CD4-positive, alpha-beta T cell treated with Interleukin-4 for 4 hours (primary cell): ENCODE measurements at places on chromosomes 6 and 20.

DNA sequence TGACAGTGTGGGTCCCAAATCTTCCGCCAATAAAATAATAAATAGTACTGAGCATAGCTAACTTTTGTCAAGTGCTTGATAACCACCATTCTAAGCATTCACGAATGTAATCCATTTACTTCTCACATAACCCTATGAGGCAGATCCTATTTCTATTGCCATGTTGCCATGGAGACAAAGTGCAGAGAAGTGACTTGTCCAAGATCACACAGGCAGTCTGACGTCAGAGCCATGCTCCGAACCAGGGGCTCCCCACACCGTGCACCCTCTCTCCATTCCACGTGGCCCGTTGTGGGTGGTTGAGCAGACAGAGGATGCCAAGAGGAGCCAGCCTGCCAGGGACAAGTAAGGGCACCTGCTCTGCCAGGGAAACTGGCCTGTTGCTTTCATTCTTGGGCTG, 38.9 kb downstream of the CDH22 start:
- DNase-seq: no peak

DNA sequence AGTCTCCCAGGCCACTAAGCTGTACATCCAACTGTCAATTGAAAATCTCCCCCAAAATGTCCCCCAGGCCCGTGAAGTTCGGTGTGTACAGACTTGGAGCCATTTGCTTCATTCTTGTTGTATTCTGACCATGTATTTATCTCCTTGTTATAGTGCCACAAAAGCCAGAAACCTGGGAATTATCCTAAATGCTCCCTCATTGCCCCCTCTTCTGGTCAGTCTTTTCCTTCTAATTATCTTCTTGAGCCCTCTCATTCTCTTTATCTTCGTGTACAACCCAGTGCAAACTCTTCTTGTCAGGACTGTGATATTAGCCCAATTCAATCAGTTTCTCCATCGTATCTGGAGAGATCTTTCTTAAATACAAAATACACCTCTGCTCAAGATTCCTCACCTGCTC, 64.7 kb downstream of the RFX6 start:
- no peak for DNase-seq

DNA sequence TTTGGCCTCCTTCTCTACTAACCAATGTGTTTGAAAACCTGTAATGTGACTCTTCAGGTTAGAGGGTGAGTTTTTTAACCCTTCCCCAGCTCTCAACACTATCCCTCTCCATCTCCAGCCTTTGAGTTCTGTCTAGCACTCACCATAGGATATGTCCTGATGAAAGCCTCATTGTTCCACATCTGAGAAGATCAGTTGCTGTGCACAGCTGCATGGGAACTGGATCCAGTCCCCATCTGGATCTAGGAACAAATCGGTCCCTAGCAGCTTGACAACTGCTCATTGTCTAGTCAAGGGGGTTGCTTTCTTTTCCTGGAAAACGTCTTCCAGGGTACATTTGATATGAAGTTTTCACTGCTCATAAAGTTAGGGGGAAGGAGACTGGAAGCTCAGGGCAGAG, 45.4 kb upstream of the AGPAT4 start:
- no peak for DNase-seq

DNA sequence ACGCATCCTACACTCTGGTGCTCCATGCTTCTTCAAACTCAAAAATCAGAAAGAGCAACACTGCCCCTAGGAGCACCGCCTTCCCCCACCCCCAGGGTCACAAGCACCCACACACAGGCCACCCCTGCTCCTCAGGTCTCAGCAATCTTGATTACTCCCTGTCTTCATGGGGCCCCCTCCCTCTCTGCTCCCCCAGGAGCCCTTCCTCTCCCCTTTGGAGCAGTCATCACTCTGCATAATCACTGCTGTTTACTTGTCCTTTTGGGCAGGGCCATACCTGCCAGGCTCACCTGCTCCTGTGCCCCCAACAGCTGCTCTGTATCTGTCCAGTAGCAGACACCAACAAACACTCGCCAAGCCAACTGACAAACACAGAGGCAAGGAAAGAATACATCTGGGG, 7.6 kb upstream of the SYNDIG1 start:
- no peak for DNase-seq

- no peak for DNase-seq
Observed at GRCh38 chr6:55758156-55758937, 117.0 kb downstream of the BMP5 start.

- DNase-seq: no peak
Observed at GRCh38 chr20:23774081-23774480, 23.3 kb upstream of the CST1 start.

DNA sequence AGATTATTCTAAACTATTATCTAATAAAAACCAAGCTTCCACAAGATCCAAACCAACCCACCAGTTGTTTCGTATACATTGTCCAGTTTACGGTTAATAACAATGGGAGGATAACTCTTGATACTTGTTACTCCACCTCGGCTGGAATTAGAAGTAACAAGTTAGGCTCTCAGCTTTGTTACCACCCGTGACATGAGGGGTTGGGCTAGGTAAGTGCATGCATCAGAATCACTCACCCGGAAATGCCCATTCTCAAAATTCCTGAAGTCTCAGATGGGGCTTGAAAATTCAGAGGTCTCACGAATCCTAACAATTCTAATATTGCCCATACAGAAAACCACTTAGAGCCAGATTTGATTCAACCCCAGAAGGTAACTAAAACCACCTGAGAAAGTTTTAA, 27.0 kb upstream of the SERPINB1 start:
- no peak for DNase-seq

GRCh38 chr6:2477250-2477649, 231.8 kb upstream of the GMDS start:
- no peak for DNase-seq

GRCh38 chr6:167394820-167395219, 69.9 kb downstream of the TTLL2 start:
- no peak for DNase-seq

GRCh38 chr20:59831024-59831915, 102.2 kb downstream of the SYCP2 start:
- no peak for DNase-seq

DNA sequence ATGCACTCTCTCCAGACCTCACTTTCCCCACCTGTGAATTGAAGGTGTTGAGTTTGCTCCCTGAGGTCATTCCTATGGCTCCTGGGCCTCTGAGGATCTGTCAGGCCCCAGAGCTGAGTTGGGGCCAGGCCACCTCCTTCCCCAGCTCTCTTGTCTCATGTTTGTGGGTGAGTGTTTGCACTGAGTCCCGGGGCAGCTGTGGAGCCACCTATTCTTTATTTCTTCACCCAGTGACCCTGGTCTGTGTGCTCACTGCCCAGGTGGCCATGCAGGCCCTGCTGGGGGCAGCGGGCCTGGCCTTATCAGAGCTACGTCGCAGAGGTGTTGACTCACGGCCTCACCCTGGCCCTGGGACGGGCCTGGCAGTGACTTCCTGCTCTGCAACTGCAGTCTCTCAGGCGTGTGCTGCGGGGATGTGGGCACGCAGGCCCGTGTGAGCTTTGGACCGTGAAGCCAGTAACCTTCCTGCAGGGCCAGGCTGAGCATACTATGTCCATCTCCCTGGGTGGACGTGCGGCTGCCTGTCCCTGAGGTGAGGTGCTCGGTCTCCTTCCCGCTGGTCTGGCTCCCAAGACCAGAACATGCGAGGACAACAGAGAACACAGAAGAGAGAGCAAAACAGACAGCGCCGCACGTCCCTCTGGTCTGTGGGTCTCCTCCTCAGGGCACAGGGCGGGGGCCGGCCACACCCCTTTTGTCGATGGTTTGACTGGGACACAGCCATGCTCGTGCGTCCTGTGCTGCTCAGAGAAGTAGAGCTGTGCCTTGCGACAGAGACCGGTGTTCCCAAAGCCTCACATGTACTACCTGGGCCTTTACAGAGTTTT, 12.1 kb downstream of the TMEM181 start:
- no peak for DNase-seq

GRCh38 chr6:132598473-132598872, 8.9 kb upstream of the TAAR5 start:
- DNase-seq: no peak

DNA sequence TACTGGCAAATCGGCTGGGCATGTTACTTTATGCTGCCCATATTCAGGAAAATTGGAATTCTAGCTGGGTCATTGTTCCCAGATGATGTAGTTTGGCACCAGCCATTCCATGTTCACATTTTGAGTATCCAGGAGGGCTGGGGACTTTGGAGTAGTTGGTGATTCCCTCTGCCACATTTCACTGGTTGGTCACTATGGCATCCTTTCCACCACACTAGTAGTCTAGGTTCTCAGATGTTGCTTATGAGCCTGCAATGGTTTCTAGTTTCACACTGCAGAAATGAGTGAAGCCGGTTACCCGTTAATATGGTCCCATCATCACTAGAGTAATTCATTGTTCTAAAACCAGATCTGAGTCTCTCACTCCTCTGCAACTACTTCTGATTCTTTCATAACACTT, 4.6 kb downstream of the PTPN1 start:
- no peak for DNase-seq

GRCh38 chr20:34547844-34548613, 10.5 kb upstream of the MAP1LC3A start:
- no peak for DNase-seq
